ENCODE measurements at places on chromosomes 12 and 14.

- DNase-seq, result no peak
These were observed 35.8 kb downstream of the GRIN2B start for GRCh38 chr12:13945641-13946040.

- DNase-seq, result no peak
These were observed 161.7 kb upstream of the PARP11 start for GRCh38 chr12:4034921-4035320.

- no peak for DNase-seq
These were observed 469.2 kb downstream of the DIO2 start for GRCh38 chr14:79742142-79742541.

- no peak for DNase-seq
These were observed 11.8 kb downstream of the TAMALIN start for GRCh38 chr12:52018433-52019112.

DNA sequence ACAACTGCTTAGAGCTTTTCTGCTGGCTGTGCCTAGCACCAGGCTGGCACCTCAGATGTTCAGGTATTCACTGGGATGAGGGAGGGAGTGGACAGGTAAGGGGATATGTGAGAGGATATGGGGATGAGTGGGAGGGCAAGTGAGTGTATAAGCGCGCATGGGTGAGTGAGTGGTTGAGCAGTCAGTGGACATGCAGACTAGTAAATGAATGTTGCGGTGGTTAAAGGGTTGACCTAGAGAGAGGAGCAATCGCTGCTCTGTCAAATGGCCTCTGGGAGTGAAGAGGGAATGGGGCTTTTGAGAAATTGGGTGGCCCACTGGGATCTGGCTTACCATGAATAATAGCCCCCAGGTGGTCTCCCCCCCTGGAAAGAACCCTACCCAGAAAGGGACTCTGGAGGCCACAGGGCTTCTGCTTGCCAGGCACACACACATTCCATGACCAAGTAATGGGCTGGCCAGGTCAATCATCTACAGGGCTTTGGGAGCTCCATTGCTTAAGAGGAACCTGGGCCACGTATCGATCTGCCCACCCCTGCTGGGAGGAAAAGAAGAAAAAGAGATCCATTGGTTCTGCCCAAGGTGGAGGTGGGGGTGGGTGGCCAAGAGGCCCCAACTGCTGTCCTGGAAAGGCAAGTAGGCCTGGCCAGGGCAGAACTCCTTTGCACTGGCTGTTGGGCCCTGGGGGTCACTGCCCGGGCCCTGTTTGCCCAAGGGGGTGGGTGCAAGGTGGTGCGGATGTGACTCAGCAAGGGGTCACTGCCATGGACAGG is 30.8 kb upstream of the ZFP36L1 start:
- DNase-seq, result no peak

DNA sequence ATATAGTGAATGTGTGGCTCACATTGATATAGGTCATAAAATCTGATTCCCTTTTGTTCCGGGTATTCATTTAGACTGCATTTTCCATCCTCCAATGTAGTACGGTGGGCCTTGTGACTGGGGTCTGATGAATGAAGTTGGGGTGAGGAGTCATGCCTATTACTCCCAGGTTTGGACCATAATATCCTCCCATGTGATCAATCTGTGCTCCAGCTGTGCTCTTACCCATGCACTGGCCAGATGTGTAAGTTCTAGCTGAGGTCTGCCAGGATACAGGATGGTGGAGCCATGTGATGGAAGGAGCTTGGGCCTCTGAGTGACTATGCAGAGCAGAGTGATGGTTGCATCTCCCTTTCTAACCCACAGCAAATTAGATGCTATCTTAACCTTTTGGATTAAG is 1034.0 kb upstream of the TMEM132C start:
- no peak for DNase-seq

Measured in activated CD8-positive, alpha-beta memory T cell treated with anti-CD3 and anti-CD28 coated beads for 1 hour (primary cell).